ENCODE measurements at places on chromosomes 13 and 19. TPM values are rescaled to one million over a fixed set of nuclear protein-coding genes. Genes with fewer than 3 reads are reported as not detected.

Gene POSTN
- 194 TPM for total RNA-seq

Gene NFIX
- total RNA-seq, result 49.4 TPM

Gene SERPINE3
- not detected for total RNA-seq

Gene ZNF223
- total RNA-seq, result 2.6 TPM

Gene SIGLEC8
- total RNA-seq, result not detected

Gene NRTN
- 0.86 TPM for total RNA-seq

Gene ZNF420
- 4.6 TPM for total RNA-seq

Gene ZNF600
- 1.4 TPM for total RNA-seq

Gene ZNF729
- not detected for total RNA-seq

Gene COPE
- total RNA-seq, result 503 TPM

Gene ZNF578
- 0.58 TPM for total RNA-seq

Gene SHISA7
- not detected for total RNA-seq

Gene HPN
- total RNA-seq, result not detected

Gene RYR1
- total RNA-seq, result under 0.01 TPM

Gene SMIM17
- total RNA-seq, result 0.18 TPM

Gene HRC
- total RNA-seq, result not detected

Gene ICAM5
- total RNA-seq, result 4.3 TPM

Gene ZNF460
- total RNA-seq, result 16.4 TPM

Gene LAIR1
- not detected for total RNA-seq

Gene DCT
- not detected for total RNA-seq

Gene PRRG2
- total RNA-seq, result not detected

Gene TMEM86B
- 1.8 TPM for total RNA-seq

Gene CACNG7
- total RNA-seq, result not detected

Gene CEACAM16
- not detected for total RNA-seq

Gene PTPRH
- 6.9 TPM for total RNA-seq

Gene NANOS3
- not detected for total RNA-seq

Gene PALM
- total RNA-seq, result 6.3 TPM

Gene CLIP3
- total RNA-seq, result 11.5 TPM

Gene N4BP2L1
- 2.6 TPM for total RNA-seq

Gene TMEM150B
- not detected for total RNA-seq

Gene RGL3
- total RNA-seq, result not detected

Gene TIMM44
- 67.7 TPM for total RNA-seq

Gene SGCG
- total RNA-seq, result not detected

Gene PEG3
- 0.29 TPM for total RNA-seq

Gene SAMD1
- total RNA-seq, result 70.1 TPM
